KBM-7 (cell line): ENCODE measurements at places on chromosomes 3 and 15.

- no peak for DNase-seq
Observed at GRCh38 chr3:178388473-178388872, 147.8 kb upstream of the KCNMB2 start.

DNA sequence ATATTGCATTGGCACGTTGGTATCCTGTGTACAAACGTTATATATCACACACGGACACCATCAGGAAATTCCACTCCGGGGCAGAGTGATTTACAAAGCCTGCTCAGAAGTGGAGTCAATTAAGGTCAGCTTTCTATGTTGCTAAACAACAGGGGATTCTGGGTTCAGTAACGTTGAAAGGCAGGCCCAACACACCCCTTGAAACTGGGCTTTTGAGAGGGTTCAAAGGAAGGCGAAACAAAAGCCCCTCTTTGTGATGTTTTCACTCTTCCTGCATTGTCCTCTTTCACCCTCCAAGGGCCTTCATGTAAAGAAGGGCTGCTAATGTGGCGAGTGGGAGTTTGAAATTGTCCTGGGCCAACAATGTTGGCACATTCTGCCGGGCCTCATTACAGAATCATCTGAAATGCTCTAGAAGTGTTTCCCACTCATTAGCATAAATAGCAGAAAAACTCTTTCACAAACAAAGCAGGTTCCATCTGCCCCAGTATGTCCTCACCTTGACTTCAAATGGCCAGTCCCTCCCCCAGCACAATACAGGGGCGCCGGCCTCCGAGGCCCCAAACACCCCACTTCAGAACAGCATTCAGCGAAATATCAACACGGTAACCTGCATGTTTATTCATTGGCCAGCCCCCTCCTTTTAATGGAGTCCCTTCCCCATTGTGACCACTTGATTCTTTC lies 76.4 kb downstream of the HES1 start:
- DNase-seq: no peak

DNA sequence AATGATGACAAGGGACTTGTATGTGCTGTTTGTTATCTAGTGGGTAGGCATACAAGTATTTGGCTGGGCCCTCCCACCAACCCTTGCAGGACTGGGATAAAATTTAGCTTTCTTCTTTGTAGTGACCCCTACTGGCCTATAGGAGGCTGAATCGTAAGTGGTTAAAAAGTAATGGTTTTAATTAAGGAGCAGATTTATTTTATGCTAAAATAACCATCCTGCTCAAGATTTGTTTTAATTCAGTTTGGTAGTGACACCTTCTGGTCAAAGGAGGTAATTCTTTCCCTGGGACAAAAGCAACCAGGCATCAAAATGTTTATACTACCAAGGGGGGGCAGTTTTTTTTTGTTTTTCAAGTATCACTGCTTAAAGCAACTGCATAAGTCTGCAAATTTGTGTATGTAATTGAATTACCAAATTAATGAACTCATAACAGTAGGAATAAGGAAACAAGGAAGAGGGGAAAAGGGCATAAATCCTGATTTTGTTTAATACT lies 70.7 kb downstream of the TOP2B start:
- DNase-seq: peak; percentile 67

DNA sequence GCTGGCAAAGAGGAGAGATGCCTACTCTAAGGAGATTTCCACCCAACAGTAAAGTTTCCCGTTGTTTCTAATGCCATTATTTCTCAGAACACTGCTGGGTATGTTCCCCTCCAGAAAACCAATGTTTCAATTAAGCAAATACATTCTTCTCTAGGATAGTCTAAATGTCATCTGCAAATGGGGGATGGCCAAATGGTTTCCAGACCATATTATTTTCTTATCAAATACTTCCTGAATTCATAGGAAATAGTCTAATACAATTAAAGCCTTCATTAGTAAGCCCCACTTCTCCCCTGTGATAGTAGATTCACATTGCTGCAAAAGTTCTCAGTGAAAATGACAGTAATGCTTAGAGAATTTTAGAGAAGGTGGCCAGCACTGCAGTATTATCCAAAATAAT lies 716.6 kb downstream of the GRM7 start:
- DNase-seq: no peak

GRCh38 chr3:149382101-149382467 lies 4.6 kb upstream of the TM4SF1 start:
- no peak for DNase-seq

DNA sequence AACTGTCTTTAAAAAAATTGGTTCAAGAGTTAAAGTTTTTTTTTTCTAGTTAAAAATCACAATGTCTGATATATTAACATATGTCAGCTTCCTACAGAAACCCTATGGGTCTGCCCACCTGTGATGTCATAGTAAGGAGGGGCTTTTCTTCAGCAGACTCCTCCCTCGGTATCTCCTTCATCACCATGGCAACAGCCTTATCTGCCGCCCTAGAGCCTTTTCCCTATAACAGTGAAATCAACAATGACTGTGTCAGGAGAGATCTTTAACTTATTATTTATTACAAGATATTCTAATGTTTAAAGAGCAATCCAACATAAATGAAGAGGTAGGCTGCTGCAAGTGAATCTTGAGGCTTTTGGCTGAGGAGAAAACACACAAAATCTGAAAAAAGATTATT lies 138.7 kb downstream of the PEX5L start:
- DNase-seq: peak; percentile 40

DNA sequence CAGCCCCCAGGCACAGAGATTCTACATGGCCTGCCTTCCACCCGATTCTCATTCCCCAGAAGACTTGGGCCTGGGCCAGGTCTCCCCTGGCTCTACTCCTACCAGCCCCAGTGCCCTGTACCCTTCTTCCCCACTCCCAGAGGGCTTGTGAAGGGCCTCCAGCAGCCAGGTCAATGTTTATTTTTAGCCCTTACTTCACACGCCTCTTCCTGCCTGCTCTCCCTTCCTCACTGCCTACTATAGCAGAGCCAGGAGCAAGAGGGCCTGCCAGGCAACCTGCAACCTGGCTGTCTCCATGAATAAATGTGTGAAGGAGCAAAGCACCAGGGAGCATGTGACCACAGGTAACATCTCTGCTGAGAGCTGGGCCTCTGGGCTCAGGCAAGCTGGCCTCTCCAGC lies 26.4 kb upstream of the APEH start:
- peak; percentile 58 for DNase-seq

GRCh38 chr3:133905376-133905775 lies 9.7 kb upstream of the RAB6B start:
- DNase-seq: no peak

DNA sequence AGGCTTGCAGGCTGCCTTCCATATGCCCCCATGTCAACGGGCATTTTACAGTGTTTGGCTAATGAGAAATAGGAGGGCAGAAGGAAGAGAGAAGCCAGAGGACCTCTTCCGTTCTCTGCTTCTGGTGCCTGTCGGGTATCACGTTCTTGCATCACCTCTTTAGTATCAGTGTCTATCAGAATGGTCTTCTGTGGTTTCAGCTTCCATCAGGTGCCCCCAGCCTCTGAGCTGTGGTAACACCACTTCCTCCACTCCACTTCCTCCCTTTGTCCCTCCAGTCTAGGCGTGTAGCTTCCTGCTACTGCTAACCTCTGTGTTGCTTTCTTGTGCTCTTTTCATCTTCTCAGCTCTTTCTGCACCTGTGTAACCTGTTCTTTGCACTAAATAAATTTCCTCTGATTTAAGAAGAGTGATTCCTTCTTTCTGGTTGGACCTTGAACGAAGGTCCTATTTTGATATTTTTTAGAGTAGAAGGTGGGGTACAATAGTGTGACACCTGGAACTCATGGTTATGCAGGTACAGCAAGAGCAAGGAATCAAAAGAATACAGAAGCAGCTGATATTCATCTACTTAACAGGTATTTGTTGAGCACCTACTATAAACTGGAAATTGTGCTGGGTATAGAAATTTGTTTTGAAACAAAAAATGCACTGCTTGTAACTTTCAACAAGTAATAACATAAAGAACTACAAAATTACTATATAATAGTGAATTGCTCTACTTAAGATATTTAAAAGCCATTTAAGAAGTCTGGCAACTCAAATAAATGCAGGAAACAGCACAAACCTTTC lies 27.4 kb upstream of the FOXB1 start:
- DNase-seq: peak; percentile 98

DNA sequence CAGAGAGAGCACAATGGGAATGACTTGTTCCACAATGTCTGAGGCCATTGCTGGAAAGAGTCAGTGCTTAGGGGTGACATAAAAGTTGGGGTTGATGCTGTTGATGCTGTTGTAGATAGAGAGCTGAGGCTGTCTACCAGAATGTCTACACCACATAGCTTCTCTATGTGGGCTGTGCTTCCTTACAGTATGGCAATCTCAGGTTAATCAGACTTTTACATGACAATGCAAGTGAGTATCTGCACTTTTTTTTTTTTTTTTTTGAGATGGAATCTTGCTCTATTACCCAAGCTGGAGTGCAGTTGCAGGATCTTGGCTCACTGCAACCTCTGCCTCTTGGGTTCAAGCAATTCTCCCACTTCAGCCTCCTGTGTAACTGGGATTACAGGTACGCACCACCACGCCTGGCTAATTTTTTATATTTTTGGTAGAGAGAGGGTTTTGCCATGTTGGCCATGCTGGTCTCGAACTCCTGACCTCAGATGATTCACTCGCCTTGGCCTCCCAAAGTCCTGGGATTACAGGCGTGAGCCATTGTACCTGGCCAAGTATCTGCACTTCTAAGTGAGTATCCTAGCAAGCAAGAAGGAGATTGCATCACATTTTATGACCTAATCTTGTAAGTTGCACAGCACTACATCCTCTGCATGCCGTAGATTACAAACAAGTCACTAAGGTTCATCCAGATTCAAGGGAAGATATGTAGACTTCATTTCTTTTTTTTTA lies 28.7 kb downstream of the DLEC1 start:
- no peak for DNase-seq

GRCh38 chr3:61730056-61730455 lies 168.7 kb downstream of the PTPRG start:
- DNase-seq: no peak

GRCh38 chr3:179446501-179446900 lies 4.8 kb downstream of the GNB4 start:
- DNase-seq: peak; percentile 57

DNA sequence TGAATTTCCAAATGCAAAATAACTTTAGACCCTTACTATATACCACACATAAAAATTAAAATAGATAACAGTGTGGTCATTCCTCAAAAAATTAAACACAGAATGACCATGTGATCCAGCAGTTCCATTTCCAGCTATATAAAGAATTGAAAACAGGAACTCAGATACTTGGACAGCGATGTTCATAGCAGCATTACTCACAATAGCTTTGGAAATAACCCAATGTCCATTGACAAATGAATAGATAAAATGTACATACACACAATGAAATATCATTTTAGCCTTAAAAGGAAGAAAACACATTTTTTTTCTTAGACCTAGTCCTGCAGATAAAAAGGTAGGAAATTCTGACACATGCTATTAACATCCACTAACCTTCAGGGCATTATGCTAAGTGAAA lies 26.7 kb downstream of the RAD51 start:
- no peak for DNase-seq

DNA sequence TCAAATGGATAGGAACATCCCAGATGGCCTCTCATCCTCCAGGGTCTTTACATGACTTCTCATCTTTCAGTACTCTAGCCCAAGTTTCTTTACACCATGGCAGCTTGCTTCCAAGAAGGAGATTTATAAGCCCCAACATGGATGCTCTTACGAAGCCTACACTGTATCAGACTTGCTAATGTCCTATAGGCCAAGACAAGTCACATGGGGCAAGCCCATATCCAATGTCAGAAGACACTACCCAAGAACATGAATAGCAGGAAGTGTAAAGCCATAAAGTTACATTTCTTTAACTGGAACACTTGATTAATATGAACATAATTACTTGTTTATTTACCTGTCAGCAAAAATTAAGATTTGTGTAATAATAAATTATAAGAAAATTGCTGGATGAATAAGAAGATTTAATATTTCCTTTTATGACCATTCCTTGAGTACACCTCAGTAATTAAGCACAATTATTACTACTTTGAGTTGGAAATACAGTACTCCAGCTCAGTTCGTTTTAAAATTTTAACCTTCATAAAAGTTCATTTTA lies 5.1 kb downstream of the SPESP1 start:
- no peak for DNase-seq

- DNase-seq: no peak
Observed at GRCh38 chr3:66239513-66240123, 18.8 kb downstream of the SLC25A26 start.

GRCh38 chr15:65054333-65055200 lies 9.4 kb downstream of the SLC51B start:
- DNase-seq: peak; percentile 90

DNA sequence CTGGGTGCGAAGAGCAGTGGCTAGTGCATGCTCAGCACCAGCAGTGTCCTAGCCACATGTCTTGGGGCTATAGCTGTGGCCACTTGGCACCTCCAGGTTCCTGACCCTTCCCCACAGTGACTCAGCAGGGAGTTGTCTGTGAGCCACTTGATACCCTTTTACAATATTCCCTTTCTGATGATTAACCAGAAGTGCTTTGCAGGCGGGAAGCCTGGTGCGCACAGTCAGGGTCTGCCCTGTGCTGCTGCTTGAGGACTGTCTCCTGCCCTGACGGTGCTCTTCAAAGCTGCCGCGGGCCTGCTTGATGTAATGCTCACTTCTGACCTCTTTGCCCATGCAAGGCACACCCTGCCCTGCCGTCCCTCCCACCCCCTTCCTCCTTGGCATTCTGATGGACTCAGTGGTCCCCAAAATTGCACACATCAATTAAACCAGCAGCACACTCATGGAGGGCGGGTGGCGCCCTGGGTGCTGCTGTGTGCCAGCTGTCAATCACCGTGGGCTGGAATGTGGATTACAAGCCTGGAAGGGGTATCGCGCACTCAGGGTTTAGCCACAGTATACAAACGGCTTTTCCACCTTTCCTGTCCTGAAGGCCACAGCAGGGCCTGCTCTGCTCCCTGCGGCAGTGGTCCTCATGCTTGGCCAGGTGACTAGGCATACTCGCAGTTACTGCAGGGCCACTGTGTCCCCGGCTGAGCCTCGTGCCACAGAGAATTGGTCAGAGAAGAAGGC lies 40.9 kb upstream of the PCSK6 start:
- DNase-seq: no peak

DNA sequence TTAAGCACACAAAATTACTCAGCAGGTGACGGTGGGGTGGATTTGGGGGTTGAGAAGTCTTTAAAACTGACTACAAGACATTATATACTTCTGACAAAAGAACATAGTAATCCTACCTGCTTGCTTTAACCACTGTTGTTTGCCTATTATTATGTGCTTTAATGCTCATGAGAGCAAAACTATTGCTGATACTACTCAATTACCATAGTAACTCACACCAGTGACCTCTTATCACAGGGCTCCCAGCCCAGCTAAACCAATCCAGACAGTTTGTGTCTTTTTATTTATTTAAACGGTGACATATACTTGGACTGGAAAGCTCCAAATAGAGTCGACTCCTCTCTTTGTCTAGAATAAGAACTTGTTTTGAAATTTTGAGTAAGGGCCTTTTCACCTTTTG lies 42.8 kb upstream of the FEZF2 start:
- DNase-seq: no peak

DNA sequence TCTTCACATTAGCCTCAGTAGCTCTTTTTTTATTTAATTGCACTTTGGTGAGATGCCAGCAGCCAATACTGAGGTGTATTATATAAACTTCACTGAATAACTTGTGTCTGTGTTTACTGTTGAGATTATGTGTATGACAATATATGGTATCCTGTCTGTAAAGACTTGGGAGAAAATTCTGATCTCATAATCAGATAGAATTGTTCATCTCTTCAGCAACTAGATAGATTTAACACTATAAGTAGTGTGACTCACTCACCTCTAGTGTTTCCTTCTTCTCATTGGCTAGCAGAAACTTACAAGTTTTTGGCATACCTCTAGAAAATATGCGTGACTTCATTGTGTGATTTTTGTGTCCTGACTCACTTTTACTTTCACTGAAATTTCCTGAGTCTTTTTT lies 67.6 kb upstream of the TGFBR2 start:
- no peak for DNase-seq

- no peak for DNase-seq
Observed at GRCh38 chr15:51137880-51138430, 43.2 kb upstream of the TNFAIP8L3 start.
